ENCODE measurements at places on chromosomes 3 and 15.

DNA sequence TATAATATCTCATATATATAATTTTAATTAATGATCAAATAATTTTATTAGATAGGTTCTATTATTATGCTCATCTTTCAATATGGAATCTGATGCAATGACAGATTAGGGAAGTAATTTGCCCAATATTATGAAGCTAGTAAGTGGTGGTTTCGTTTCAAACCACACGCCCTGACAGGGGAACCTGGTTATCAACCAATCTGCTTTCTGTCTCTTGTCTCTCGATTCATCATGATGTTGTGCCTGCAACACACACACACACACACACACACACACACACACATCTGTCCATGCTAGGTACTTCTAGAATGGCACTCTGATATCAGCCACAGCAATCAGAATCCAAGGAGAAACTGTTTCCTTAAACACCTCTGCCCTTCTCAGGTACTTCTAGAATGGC lies 128.4 kb downstream of the ZBBX start:
- no peak for DNase-seq

DNA sequence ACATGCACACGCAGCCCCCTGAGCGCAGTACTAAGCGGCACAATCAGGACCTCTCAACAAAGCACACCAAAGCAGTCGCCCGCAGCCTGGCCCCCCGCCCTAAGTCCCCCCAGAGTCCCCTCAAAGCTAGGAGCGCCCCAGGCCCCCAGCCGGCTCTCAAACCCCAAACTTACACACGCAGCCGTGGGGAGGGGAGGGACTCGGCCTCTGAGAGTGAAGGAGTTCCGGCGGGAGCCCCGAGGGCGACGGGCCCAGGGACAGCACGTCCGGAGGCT lies 5.5 kb downstream of the GATA2 start:
- DNase-seq = no peak

- DNase-seq = no peak
These were observed 531 bp downstream of the LZTFL1 start for GRCh38 chr3:45841420-45841756.

- DNase-seq = no peak
These were observed 616.9 kb downstream of the ZIC1 start for GRCh38 chr3:148026009-148026588.

DNA sequence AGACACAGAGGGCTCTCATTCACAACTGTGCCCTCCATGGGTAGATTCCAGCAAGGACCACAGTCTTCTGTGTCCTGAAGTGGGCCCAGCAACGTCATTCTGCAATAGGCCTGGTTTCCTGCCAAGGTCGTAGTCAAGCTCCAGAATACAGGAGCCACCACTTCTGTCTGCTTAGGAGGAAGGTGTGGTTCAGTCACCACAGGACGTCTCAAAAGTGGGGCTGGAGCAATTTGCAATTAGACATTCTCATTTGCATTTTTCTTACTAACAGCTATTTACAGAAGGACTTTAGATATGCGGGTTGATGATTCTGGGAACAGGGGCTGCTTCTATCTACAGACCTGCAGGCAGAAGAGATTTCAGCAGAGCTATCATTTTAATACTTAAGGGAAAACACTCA lies 58.7 kb upstream of the MYRIP start:
- no peak for DNase-seq

DNA sequence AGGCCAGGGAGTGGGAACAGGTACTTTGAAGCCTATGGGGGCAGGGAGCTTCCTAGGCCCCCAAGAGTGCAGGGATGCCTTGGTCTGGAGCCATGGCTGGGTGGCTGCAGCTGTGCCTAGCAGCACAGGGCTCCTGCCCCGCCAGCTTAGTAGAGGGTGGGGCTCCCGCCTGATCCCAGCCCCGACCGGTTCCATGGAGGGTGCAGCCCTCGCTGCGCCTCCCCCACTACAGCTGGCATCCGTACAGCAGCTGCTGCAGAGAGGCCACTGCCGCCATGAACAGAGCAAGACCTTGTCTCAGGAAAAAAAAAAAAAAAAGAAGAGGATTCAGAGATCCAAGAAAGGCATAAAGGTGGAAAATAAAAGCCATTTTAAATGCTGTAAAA lies 277.2 kb downstream of the UBE2E2 start:
- no peak for DNase-seq

- peak; percentile 63 for DNase-seq
These were observed 31.9 kb upstream of the RAB6B start for GRCh38 chr3:133927540-133928066.

GRCh38 chr3:88076712-88077111 lies 17.7 kb downstream of the ZNF654 start:
- no peak for DNase-seq

DNA sequence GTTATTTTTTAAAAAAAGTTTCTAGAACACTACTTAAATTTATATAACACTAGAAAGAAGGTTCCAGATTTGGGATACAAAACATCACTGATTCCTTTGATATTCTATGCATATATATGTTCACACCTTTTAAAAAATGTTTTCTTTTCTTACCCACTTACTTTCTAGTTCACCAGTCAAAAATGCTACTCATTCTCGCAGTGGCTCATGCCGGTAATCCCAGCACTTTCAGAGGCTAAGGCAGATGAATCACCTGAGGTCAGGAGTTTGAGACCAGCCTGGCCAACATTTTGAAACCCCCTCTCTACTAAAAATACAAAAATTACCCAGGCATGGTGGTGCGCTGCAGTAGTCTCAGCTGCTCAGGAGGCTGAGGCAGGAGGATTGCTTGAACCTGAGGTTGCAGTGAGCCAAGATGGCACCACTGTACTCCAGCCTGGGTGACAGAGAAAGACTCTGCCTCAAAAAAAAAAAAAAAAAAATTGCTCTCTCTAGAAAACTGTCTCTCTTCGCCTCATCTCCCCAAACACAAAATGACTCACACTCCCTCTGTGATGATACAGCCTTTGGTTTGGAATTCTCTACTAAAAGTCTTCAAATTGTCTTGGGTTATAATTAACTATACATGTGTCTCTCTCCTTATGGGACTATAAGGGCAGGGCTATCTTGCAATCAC lies 52.6 kb upstream of the TGFBR2 start:
- no peak for DNase-seq

GRCh38 chr3:171888466-171888865 lies 45.3 kb downstream of the TMEM212 start:
- DNase-seq = no peak

DNA sequence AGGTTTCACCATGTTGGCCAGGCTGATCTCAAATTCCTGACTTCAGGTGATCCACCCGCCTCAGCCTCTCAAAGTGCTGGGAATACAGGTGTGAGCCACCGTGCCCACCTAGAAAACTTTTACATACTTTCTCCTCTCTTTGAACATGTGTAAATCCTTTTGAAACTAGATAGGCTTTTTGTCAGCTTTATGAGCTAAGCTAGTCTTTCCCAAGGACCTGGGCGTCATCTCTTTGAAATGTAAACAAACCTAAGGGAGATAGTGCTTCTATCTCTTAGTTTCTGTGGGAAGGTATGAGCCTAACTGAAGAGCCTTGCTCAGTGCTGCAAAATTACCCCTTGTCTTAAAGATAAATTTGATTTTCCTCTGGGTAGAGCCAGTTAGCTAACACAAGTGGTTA lies 4.8 kb downstream of the CX3CR1 start:
- no peak for DNase-seq

GRCh38 chr3:10505050-10505790 lies at the start of gene ATP2B2:
TSS of gene ATP2B2 (minus strand) at chr3:10505586. CDS start at chr3:10449543, 56,043 bp downstream.
- DNase-seq = no peak

- no peak for DNase-seq
These were observed 32.6 kb downstream of the TGM4 start for GRCh38 chr3:44906997-44907396.

DNA sequence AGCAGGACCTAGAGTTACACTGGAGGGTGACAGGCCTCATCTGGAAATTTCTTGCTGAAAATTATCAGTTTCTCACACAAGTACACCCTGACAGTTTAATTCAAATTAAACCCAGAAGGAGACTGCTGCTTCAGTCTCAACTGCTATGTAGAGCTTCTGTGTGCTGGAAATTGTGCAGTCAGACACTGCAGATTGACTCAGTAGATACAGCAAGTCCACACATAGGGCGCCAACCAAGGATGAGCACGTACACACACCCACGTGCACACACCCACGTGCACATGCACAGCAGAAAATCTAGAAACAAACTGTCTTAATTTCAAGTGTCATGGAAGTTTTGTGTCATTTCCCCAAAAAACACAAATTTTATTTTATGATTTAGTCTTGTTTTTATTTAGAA lies 192.9 kb downstream of the PDE8A start:
- no peak for DNase-seq

DNA sequence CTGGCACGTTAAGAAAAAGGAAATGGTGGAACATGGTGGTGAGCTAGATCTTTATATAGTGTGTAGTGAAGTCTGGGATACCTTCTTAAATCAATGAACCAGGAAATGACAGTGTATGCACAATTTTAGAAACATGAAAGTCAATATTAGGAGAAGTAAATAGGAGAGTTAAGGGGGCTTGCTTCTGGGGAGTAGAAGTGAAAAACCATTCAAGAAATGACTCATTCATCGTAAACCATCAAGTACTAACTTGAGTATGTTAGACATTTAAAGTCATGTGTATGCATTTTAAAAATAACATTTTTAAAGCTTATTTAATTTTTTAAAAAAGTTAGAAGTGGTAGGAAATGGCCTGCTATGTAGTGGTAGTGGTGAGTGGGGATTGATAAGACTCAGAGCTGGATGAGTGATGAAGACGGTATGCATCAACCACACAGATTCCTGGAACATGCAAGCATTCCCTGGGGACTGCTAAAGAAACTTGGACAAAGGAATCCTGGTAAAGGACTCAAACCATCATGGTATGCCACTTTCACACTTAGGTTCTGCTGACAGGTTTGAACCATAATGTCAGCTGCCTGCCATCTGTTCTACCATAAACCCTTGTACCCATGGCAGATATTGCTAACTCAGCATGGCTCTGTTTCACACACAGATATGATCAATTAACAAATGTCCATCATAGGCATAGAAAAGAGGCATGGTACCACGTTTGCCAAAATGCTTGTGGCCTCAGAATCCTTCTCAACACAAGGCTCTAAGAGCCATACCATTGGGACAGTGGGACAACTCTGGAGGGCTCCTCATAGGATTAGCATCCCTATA lies 28.9 kb upstream of the MITF start:
- DNase-seq = no peak

DNA sequence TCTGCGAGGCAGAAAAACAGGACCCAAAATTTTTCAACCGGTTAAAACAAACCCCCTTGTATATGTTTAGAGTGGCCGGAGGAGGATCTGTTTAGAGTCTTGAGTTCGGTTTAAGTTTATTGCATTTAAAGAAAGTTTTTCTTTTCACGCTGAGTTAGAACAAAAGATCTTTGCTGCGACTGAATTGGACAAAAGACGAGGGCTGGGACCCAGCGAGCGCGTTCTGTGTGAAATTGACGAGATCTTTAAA lies 9.8 kb downstream of the NR2F2 start:
- no peak for DNase-seq

GRCh38 chr3:119747357-119747756 lies 34.5 kb upstream of the NR1I2 start:
- no peak for DNase-seq

DNA sequence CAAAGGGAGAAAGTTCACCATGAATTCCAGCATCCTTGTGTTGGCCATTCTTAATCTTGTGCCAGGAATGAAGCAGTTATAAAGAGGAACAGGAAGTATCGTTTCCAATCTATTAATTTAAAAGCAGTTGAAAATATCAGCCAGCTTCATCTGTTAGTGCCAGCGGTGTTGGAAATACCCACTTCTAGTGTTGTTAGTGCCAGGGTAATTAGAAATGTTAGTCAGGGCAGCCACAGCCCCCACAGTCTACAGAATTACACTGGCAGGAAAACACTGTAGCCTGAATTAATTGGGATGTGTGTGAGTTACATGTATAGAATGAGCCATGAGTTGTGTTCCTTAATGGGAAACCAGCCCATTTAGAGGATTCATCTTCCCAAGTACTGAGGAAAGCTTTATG lies 127.8 kb downstream of the GHSR start:
- DNase-seq = no peak

- no peak for DNase-seq
These were observed 15.8 kb downstream of the CSPG4 start for GRCh38 chr15:75696854-75697259.

DNA sequence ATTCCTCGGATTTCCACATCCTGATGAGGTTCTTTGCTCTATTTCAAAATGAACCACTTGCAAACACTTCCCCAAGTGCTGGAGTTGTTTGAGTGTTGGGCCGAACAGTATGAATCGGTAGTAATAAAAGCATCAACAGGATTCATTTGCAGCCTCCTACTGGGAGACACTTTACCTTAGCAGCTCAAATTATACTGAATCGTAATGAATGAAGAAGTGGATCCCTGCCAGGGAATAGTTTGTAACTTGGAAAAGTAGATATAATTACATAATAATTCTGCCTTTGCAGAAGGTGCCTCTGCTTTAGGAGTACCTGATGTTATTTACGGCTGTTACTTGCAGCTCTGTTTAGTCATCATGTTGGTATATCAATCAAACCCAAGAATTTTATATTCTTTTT lies 669.1 kb downstream of the CADM2 start:
- DNase-seq = no peak

GRCh38 chr15:96524676-96525417 lies 194.3 kb downstream of the NR2F2 start:
- DNase-seq = no peak

DNA sequence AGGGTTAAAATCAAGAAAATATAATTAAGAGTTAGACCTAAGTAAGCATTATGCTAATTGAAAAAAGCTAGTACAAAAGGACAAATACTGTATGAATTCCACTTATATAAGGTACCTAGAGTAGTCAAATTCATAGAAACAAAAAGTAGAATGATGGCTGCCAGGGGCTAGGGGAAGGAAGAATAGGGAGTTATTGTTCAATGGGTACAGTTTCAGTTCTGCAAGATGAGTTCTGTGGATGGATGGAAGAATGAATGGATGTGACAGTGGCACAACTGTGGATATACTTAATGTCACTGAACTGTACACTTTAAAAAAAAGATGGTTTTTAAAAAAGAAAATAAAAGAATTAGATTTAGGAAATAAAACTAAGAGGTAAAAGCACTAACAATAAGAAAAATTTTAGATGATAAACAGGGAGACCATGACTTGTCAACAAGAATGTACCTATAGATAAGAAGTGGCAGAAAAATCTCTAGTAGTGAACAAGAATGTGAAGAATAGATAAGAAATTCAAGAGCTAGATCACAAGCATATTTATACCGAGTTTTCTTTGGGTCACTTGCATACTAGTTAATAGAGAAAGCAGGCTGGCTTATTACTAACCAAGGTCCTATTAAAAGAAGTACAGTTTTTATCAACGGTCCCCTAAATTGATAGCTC lies 5.5 kb downstream of the IFT80 start:
- no peak for DNase-seq

- no peak for DNase-seq
These were observed 37.7 kb downstream of the PDIA5 start for GRCh38 chr3:123104550-123104949.

GRCh38 chr3:14640157-14640562 lies 11.4 kb upstream of the CCDC174 start:
- DNase-seq = no peak

Data from activated T-helper 1 cell treated with anti-CD3 and anti-CD28 coated beads, Interleukin-2, amount 50 U/mL, for 16 hours (primary cell).